Stimulated activated CD4-positive, alpha-beta T cell treated with anti-CD3 and anti-CD28 coated beads, Interleukin-12 subunit alpha, Interleukin-12 subunit beta, amount 100 ng/mL, for 24 hours (primary cell): ENCODE measurements at places on chromosomes 12 and 14.

DNA sequence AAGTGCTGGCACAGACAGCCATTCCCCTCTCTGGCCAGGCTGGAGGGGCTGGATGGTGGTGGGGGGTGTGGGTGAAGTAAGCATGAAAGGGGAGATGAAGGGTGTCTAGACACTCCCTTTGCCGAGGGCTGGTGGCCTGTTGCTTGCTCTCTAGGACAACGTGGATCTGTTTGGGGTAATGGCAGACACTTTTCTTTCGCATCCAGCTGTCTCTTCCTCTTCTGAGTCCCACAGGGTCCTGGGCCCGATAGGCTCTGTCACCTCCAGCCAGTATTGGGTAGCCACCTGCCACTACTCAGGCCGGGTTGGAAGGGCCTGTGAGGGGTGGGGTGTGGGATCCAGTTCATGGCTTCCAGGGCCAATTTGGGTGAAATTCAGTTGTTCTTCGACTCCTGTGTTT is 218.1 kb downstream of the CACNA1C start:
- DNase-seq, result no peak

- no peak for DNase-seq
These were observed 6.7 kb upstream of the LMO3 start for GRCh38 chr12:16612647-16613046.

- DNase-seq, result no peak
These were observed 303.1 kb upstream of the PRKD1 start for GRCh38 chr14:30230719-30231118.

DNA sequence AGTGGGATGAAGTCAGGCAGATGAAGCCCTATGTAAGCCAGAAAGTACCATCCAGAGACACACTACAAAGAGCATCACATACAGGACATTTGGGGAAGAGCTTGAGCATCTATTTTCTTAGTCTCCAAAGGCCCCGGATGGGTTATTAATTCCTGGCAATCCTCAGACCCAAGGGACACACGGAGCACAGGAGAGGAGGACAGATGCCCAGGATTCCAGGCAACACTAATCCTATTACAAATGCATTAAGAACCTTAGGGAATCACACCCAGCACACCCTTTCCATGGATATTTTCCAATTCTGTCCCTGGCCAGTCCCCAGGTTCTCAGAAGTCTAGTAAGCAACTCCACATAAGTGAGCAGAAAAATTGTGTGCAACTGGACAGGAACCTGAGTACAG is 65.9 kb downstream of the CMKLR1 start:
- no peak for DNase-seq

DNA sequence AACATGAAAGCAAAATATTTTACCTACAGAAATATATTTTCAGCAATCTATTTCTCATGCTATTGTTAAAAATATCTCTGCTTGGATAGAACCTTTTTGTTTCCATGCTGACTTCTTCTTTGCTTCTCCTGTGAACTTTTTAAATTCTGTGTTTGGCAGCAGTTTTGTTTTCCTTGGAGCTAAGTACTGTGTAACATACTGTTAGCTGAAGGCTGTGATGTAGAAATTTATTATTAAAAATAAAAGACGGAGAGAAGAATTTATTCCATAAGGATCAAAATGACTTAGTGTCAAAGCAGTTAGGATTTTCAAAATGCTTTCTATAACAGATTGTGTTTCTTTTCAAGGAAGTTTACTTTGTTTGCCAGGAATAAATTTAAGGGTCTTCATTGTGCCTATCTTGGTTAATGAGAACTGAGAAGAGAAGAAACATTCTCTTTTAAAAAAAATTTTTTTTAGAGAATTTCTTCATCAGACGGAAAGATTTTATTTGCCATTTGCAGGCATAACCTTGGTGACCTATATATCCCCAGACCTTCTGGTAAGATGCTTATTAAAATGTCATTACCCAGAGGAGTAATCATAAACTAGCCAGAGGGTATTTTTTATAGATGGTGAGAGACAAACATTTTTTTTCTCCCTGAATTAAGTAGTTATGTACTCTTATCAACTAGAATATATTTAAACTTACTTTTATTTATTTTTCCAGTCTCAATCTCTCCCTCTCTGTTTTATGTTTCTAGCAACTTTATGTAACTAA is 147.1 kb upstream of the SLCO1C1 start:
- DNase-seq, result no peak

GRCh38 chr14:64340560-64341196 is 46.5 kb upstream of the ESR2 start:
- no peak for DNase-seq

DNA sequence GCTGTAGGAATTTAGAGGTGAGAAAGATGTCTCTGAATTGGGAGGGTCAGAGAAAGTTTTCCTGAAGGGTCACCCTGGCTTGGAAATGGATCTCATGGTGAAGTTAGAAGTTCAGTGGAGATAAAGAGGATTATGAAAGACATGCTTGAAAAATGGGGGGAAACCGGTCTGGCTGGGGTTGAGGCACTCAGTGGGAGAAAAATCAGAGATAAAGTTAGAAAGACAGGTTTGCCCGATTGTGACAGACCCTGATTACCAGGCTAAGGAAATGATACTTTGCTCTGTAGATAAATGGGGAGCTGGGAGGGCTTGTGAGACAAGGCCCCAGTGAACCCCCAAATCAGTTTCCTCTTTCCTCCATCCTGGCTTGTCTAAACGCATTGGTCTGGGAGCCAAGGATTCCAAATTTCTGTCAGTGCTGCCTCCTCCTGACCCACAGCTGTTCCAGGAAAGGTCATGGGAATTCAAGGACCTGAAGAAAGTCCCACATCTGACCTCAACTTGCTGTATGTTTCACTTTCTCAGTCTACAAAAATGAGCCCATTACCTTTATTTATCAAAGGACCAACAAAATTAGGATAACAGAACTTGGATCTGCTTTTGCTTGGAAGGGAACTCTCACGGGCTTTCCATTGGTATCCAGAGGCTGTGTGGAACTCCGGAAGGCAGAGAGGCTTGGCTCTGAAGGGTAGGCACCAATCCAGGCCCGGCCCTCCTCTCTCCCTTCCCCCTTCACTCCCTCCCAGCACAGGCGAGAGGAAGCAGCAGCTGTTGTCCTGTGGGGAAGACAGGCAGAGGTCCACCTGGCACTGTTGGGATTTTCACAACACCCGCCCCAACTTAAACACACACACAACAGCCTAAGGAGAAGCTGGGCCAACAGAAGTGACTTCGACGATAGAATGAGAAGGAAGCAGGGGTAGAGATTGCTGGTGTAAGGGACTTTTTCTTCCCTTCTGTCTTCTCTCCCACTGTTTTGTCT is 3.4 kb upstream of the RNASE7 start:
- no peak for DNase-seq
